NCI-H1092 (cell line): ENCODE measurements at places on chromosomes 4 and X.
A peak's percentile ranks its signal among the peaks of the same experiment; 100 is the strongest.

- no peak for DNase-seq
These were observed 2759.2 kb downstream of the ARAP2 start for GRCh38 chr4:33485111-33485510.

GRCh38 chr4:39451423-39452023, 7.2 kb downstream of the RPL9 start:
- no peak for DNase-seq

DNA sequence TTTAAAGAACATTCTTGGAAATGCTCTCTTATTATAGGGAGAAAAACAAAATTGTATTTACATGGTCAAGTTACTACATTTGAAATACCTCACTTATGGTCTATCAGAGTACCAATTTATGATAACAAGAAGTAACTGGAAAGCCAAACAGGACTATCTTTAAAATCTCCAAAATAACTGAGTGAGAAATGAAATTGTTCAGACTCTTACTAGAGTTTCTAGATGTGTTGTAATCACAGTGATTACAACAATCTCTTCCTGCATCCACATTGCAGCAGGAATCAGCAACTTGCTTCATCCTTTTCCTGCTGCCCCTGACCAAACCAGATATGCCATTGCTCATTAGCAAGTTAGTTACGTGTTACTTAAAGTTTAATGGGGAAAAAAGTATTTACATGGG, 245.2 kb upstream of the SMIM31 start:
- DNase-seq = no peak

GRCh38 chrX:47707031-47707780, 48.2 kb upstream of the UXT start:
- no peak for DNase-seq

DNA sequence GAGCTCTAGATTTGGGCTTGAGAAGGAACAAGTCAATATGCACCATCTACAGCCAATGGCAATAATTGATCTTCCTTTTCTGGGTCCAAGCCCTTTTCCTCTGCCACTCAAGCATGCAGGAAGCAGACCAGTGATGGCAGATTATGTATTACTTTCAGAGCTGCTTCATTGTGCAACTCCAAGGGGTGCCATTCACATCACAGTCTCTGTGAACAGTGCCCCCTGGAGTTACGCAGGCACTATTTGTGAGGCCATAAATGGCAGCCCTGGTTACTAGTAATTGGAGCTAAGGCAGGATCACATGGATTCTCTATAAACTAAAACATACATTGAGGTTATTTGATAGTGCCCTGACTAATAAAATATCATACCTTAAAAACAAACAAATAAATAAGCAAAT, 313.4 kb upstream of the SLC7A11 start:
- DNase-seq = peak; percentile 5

DNA sequence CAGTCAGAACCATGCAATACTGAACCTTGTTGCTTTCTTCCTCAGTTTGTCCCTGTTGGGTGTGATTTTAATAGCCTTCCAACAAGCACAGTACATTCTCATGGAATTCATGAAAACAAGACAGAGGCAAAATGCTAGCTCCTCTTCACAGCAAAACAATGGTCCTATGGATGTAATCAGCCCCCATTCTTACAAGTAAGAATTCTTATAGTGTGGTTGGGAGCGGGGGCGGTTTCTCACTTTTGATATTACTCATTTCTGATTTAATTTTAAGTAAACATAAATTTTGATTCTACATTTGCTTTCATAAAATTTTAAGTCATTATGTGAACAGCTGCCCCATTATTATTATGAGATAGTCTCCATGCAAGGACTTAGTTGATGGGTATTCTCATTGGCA, 80.8 kb upstream of the TLR2 start:
- no peak for DNase-seq

GRCh38 chr4:173264684-173265185, 69.4 kb downstream of the HMGB2 start:
- peak; percentile 52 for DNase-seq

DNA sequence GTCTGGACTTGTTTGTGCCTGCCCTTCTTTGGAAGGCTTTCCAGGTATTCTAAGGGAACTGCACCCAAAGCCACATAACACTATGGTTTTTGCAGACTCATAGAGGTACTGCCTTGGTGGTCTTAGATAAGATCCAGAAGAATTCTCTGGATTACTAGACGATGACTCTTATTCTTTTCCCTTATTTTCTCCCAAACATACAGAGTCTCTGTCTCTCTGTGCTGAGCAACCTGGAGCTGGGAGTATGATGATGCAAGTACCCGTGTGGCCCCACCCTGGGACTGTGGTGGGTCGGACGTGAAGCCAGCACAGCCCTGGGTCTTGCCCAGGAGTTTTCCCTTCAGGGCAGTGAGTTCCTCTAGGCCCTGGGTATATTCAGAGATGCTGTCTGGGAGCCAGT, 1342.4 kb upstream of the TENM3 start:
- DNase-seq = no peak

GRCh38 chr4:85431881-85432485, 43.0 kb upstream of the ARHGAP24 start:
- no peak for DNase-seq

- DNase-seq = no peak
These were observed 32.9 kb downstream of the EREG start for GRCh38 chr4:74397748-74398426.

- peak; percentile 93 for DNase-seq
These were observed 105.0 kb upstream of the AFAP1 start for GRCh38 chr4:8044699-8045098.
